ENCODE measurements at places on chromosomes 7 and 10.
A peak's percentile ranks its signal among the peaks of the same experiment; 100 is the strongest.

GRCh38 chr7:55569797-55570196, 2.5 kb downstream of the VOPP1 start:
- no peak for DNase-seq

GRCh38 chr7:69738396-69738951, 140.2 kb downstream of the AUTS2 start:
- DNase-seq = peak; percentile 94

- peak; percentile 67 for DNase-seq
These were observed 84.3 kb downstream of the CUL2 start for GRCh38 chr10:35005868-35006267.

GRCh38 chr10:34299105-34299611, 515.9 kb downstream of the PARD3 start:
- DNase-seq = no peak

DNA sequence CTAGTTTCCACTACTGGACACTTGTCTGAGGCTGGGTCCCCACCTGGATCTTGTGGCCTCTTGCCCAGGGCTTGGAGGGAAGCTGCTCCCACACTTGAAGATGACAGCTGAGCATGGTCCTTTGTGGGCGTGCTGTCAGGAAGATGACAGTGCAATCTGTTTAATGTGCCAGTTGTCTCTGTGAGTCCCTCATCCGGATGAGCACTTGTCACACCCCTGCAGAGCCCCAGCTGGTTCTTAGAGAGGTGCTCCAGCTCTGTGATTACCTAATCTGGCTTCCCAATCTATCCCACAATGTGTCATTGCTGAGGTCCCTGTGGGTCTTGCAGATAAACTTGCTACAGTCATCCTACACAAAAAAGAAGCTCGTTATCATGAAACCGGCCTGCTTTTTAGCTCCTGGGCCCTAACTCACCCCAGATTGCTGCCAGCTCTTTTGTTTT, 34.8 kb upstream of the CCSER2 start:
- no peak for DNase-seq

- no peak for DNase-seq
These were observed 17.9 kb downstream of the ZNF316 start for GRCh38 chr7:6654842-6655610.

DNA sequence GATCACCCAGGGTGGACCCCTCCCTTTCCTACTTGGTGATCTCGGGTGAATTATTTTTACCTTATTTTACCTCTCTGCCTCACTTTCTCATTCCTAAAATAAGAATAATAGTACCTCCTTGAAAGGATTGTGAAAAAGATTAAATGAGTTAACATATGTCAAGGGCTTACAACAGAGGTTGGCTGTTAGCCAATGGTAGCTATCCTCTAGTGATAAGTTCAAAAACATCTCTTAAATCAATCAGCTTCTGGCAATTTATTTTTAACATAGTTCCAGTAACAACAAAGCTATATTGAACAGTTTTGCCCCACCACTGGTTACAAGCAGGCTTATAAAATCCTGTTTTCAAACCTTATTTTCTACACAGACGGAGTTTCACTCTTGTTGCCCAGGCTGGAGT, 45.4 kb downstream of the TMEM168 start:
- no peak for DNase-seq

GRCh38 chr7:1725199-1725690, 55.2 kb downstream of the ELFN1 start:
- DNase-seq = peak; percentile 48

DNA sequence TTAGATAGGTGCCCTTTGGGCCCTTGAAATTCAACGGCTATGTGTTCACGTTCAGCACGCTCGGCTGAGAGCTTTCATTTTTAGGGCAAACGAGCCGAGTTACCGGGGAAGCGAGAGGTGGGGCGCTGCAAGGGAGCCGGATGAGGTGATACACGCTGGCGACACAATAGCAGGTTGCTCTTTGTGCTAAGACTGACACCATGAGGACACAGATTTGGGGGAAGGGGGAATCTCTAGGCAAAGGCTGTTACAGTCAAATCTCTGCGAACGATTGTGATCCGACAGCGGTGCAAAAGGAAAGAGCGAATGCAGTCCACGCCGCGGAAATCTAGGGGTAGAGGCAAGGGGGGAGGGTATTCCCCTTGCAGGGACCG, 667 bp downstream of the KLLN start:
- DNase-seq = no peak

DNA sequence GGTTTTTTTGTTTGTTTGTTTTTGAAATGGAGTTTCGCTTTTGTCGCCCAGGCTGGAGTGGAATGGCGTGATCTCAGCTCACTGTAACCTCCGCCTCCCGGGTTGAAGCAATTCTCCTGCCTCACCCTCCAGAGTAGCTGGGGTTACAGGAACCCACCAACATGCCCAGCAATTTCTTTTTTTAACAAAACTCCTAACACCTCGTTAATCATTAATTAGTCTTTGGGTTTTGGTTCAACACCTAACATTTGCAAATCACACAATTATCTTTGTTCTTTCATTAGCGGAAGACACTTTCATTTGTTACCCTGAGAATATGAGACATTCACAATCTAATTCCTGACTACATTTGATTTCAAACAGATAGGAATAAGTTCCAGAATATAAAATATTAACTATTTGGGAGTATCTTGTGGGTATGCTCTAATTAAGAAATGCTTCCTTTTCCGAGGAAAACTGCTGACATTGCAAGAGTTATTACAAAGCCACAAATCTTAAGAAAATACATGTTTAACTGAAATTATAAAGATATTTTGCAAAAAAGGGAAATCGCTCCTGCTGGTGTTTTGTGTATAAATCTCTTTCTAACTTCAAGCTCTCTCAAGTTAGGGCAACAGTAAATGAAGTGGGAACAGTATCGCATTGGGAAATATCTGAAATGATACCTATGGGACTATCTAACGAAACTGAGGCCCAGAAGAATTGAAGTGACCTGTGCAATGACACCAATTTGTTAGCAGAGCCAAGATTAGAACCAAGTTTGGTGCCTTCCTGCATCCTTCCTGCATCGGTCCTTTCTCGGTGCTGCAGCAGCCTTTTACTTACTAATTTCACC, 1.2 kb upstream of the LSM8 start:
- DNase-seq = no peak

DNA sequence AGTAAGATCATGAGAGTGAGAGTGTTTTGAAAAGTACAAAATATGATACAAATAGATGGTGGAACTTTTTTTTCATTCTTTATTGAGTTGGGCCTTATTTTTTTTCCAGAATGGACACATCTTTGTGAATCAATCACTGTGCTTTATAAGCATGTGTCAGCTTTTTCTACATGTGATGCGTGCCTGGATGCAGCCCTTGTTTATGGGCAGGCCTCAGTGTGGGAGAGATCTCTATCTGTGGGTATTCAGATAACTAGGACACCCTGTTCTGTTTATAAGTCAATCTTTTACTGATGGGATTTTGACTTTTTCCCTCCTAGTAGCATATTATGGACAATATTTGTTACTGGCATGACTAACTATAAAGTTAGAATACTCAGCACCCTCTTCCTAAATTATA, 42.9 kb upstream of the IKZF1 start:
- DNase-seq = no peak

GRCh38 chr7:108285003-108285368, 154.8 kb upstream of the LAMB4 start:
- DNase-seq = no peak

DNA sequence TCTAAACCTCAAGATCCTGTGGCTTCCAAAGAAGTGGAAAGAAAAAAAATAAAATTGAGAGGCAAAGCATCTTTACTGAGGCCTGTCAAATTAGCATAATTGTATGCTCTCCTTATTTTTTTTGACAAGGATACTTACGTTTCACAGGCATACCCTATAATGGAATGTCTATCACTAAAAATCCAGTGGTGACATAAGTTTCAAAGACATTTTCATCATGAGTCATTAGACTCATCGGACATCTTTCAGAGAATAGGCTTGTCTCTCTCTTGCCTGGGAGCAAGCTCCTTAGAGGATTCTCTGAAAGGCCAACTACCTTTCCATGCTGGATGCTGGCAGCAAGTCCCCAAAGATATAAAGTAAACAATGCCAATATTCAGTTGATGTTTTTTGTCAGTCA, 380.7 kb upstream of the STEAP1 start:
- no peak for DNase-seq

- no peak for DNase-seq
These were observed 14.2 kb downstream of the NCOA4 start for GRCh38 chr10:46016190-46016589.

- DNase-seq = no peak
These were observed 35.9 kb upstream of the PDCD4 start for GRCh38 chr10:110835841-110836240.

- no peak for DNase-seq
These were observed 165.4 kb downstream of the ST7 start for GRCh38 chr7:117118579-117119180.

Measured in A673 (cell line).